ENCODE measurements at places on chromosomes 1 and 21. TPM values are rescaled to one million over a fixed set of nuclear protein-coding genes. Genes with fewer than 3 reads are reported as not detected.

Gene THRAP3
- total RNA-seq = 91.8 TPM

DNA sequence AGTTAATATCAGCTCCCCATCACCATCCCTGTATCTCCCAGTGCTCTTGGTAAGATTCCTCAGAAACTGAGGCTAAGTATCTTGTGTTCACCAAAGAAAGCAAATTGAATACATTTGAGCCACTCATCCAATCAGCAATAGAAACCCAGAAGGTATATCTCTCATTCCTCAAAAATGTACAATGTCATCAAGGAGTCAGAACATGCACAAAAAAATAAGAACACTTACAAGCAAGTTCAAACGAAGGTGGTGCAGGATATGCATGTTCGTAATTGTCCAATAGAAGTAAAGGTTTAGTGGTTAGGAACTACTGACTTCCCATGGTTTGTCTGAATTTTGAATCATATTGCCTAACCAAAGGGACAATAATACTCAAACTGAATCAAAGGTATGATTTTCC, 24.3 kb downstream of the RXRG start:
- DNase-seq = no peak

Gene INAVA
- not detected for total RNA-seq

- DNase-seq = peak; percentile 29
Measured at GRCh38 chr1:182279724-182280503, 111.7 kb downstream of the GLUL start.

GRCh38 chr1:178644308-178645120, 80.5 kb upstream of the RALGPS2 start:
- DNase-seq = no peak

DNA sequence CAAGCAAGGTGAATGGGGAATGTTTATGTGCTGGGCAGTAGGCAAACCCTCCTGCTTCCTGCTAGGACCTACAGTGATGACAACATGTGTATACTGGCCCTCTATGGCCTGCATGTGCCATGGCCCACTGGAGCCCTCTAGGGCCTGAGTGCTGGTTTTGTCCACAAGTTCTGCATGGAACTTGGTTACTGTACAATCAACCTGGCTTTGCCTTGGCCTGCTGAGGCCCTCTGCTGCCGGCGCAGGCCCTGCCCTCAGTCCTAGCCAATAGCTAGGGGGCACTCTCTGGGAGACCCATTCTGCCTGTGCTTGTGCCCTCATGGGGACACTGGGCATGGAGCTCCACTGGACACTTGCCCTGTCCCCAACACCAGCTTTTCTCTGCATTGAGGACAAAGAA, 138.6 kb upstream of the NGF start:
- DNase-seq = no peak

Gene FAM72B
- total RNA-seq = 1.8 TPM

Gene DMBX1
- not detected for total RNA-seq

GRCh38 chr1:152013664-152014237, 20.1 kb upstream of the S100A10 start:
- DNase-seq = no peak

Gene PKP1
- not detected for total RNA-seq

DNA sequence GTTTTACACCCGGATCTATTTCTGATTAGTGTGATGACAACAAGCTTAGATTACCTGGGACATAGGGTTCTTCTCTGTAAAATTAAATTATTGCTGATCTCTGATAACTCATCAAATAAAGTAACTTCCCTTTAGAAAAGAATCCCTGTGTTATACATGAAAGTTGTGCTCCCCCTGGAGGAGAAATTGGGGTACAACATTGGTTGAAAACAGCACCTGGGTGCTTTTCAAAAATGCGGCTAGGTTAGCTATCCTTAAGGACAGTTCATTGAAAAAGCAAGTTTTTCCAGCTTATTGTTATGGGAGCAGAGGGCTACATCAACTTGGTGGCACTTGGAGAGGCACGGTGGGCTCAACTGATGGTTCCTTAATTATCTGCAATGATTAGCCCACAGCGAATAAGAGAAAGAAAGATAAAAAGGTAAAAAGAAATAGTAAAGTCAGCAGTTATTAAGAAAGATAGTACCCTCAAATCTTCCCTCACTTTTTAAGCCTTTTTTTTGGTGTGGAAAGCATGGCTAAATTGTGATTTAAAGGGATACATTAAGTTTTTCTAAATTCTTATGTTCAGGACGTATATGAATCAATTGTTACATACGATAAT, 97.8 kb downstream of the FMN2 start:
- DNase-seq = no peak

Gene GPR153
- 23.9 TPM for total RNA-seq

Gene AMY2A
- 0.87 TPM for total RNA-seq

DNA sequence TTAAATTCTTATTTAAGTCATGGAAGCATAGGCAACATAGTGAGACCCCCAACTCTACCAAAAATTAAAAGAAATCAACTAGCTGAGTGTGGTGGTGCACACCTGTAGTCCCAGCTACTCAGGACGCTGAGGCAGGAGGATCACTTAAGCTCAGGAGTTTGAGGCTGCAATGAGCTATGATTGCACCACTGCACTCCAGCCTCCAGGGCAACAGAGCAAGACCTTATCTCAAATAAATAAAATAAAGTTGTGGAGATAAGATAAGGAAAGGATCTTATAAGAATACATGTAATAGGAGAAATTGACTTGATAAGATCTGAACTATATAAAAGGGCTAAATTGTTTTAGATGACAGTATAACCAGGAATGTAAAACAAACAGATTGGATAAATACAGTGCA, 2.3 kb upstream of the BATF3 start:
- DNase-seq = no peak

- DNase-seq = no peak
Measured at GRCh38 chr1:46394872-46395465, 852 bp downstream of the FAAH start.

- no peak for DNase-seq
Measured at GRCh38 chr1:175204330-175204729, 11.8 kb upstream of the KIAA0040 start.

Gene GCSAML
- 0.13 TPM for total RNA-seq

GRCh38 chr1:40896482-40896881, 34.3 kb upstream of the CITED4 start:
- DNase-seq = no peak

- DNase-seq = no peak
Measured at GRCh38 chr21:46410516-46410915, 48.2 kb upstream of the DIP2A start.

Gene C1orf115
- total RNA-seq = 19.6 TPM

Gene CD48
- total RNA-seq = 3.1 TPM

Gene KIF17
- 3.2 TPM for total RNA-seq

DNA sequence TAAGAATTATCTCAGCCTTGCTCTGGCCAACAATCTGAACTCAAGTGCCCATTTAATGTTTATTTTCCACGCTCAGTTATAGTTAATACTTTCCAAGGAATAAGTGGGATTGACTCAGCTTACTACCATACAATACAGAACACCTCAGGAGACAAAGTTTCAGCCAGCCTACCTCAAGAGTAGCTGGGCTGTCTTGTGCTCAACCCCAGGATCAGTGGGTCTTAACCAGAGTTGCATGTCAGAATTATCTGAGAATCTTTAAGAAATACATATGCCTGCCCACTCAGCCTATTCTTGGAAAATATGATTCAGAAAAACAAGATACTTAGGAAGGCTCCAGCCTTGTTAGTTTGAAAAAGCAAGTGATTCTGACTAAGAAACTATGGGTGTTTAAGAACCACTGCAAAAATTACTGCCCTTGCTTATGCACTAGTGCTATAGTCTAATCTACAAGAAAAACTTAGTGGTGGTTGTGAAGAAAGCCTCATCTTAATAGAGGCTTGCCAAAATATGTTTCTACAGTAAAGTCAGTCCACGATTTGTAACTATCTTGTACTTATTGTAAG, 20.4 kb downstream of the CDC7 start:
- DNase-seq = no peak

Gene OLFML2B
- 1.4 TPM for total RNA-seq

GRCh38 chr1:7993593-7994479, 32.3 kb downstream of the ERRFI1 start:
- DNase-seq = no peak

Gene DEPDC1
- total RNA-seq = 0.11 TPM

DNA sequence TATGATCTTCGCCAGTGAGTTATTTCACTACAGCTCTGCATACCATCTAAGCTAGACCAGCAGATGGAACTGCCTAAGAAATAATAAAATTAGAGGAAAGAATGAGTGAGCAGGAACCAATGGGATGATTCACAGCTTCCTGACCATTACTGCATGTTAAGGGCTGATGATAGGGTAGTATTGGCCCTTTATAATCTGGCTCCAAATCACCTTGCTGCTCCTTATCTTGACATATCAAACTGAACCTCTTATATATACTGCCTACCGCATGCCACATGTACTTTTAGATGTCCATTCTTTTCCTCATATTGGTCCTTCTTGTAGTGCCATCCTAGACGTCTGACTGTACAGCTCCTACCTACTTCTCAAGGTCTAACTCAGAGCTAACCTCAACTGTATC, 524.4 kb downstream of the DPYD start:
- no peak for DNase-seq

Gene U2AF1
- total RNA-seq = 12.3 TPM

Gene CAPN8
- total RNA-seq = 0.88 TPM

Gene RAB7B
- total RNA-seq = 4.3 TPM

GRCh38 chr1:155218854-155219591, 10.5 kb downstream of the MTX1 start:
- DNase-seq = no peak

Gene CREG1
- total RNA-seq = 89.8 TPM
